ENCODE measurements at places on chromosomes 6 and 20.
A peak's percentile ranks its signal among the peaks of the same experiment; 100 is the strongest.

DNA sequence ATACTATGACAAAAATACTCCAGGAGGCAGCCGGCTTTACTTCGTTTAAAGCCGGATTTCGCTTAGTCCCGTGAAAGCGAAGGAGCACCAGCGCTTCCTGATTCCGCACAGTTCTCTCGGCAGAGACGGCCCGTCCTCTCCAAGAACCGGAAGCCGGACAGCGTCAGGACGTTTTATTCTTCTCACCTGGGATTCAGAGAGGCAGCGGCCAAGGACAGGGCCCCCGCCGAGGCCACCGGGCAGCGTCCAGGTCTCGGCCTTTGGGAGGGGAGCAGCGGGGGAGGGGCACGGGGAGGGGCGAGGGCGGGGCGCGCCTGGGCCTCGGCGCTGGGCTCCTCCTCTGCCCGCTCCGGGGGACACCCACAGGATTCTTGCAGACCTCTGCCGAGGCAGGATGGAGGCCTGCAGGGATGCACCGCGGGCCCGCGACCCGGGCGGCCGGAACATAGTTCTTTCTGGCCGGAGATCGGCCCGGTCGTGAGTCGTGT, 2.8 kb upstream of the DIDO1 start:
- DNase-seq, result no peak

GRCh38 chr6:127630800-127631199, 53.8 kb downstream of the C6orf58 start:
- DNase-seq, result no peak

DNA sequence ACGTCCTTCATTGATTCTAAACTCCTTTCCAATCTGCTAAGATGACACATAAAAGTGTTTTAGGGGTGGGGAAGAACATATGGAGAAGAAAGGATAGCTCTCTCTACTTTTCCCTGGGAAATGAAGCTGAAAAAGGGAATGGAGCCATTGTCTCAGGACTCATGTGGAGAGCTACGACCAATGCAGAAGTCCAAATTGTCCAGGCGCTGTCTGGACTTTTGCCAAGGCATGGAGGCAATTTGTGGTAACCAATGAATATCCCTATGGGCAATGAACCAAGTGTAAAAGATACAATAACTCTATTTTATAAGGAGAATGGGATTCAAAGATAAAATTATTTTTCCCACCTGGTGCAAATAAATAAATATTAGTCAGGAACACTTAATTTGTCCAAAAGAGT, 16.1 kb downstream of the FBXL4 start:
- no peak for DNase-seq

GRCh38 chr6:16909658-16910360, 148.5 kb upstream of the ATXN1 start:
- no peak for DNase-seq

- DNase-seq, result peak; percentile 0
Measured at GRCh38 chr6:144219056-144219685, 66.0 kb upstream of the UTRN start.

DNA sequence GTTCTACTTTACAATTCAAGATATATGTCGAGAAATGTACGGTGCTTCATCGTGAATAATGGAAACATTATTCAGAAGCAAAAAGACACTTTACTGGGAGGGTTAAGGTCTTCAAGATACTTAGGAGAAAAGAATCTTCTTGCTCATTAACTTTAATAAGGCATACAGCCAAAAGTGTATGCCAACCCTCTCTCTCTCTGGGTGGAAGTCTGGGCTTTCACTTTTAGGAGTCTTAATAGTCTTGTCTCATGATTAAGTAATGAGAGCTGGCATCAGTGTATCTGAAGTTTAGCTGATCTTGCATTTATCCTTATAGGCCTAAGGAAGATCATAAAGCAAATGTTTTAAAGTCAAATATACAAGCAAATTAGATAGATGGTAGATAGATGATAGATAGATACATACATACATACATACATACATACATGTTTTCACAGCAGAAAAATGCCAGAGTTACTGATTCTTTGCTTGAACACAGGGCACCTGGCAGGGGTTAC, 21.5 kb downstream of the OLIG3 start:
- DNase-seq, result no peak

DNA sequence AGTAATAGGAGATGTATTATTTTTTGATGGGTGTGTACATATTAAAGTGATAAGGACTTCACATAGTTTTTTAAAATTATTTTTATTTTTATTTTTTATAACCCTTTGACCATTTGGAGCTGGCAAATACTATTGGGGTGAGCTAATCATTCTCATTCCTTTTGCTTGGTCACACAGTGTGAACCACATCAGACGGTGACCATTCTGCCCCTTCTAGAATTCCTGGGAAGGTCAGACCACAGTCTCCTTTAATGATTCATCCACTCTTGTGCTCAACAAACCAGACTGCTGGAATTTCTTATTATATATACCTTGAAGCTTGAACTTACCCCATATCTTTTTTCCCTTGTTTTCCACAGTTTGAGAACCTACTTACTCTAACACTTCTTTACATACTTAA, 23.9 kb upstream of the PRL start:
- DNase-seq, result no peak

DNA sequence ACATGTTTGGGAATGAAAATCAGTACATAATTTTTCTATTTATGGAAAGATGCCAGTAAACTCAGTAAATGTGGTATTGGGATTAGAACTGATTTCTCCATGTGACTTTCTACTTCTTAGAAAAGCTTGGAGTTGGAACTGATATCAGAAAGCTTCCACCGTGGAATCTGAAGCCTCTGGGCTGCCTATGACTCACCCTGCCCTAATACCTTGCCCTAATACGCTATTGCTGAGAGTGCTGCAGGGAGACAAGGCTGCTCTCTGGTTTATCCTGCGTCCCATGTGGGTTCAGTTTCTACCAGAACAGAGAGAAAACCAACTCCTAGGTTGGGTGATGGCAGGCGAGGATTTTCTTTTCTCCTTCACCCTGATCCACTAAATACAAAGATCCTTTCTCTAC, 3.3 kb upstream of the STMND1 start:
- DNase-seq, result no peak

DNA sequence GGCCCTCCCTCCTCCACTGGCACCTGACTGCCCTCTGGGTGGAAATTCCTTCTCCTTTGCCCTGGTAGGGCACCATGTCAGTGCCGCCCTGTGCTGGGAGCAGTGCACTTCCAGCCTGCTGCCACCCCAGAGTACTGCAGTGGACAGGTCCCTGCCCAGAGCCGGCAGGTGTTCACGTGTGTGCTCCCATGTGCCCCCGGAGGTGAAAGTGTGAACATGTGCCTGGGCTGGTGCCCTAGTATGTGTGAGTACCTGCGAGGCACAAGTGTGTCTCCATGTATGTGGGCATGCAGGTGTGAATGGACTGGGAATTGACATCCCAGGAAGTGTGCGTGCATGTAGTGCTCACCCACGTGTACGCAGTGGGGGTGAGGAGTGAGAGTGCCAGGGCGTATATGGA, 29.4 kb downstream of the SDCBP2 start:
- peak; percentile 38 for DNase-seq

DNA sequence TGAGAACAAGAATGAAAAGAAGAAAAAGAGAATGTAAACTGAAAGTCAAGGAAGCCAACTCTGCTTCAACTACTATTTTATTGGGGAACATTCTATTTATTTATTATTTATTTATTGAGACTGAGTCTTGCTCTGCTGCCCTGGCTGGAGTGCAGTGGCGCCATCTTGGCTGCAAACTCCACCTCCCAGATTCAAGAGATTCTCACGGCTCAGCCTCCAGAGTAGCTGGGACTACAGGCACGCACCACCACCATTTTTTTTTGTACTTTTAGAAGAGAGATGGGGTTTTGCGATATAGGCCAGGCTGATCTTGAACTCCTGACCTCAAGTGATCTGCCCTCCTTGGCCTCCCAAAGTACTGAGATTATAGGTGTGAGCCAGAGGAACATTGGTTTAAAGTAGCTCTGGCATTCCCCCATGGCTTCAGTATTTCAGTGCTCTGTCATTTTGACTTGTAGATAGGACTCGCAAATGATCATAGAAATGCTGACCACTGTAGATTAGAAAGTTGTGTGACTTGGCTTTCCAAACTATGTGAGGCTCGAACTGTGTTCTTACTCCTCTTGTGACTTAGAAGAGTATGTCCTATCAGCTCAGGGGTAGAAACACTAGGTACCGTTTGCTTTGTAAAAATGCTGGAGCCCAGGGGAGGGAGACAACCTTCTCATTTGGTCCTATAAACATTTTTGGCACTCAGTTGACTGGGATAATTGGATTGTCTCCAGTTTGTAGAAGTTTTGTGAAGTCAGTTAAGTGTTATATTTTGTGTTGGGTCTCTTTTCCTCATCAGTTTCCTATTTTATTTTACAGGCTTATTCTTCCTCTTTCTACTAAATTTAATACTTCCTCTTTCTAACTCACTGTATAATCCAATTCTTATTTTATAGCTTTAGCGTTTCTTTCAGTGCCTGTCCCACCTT, 544.9 kb upstream of the CITED2 start:
- DNase-seq, result no peak

GRCh38 chr6:90650041-90650940, 63.4 kb upstream of the MAP3K7 start:
- DNase-seq, result no peak

DNA sequence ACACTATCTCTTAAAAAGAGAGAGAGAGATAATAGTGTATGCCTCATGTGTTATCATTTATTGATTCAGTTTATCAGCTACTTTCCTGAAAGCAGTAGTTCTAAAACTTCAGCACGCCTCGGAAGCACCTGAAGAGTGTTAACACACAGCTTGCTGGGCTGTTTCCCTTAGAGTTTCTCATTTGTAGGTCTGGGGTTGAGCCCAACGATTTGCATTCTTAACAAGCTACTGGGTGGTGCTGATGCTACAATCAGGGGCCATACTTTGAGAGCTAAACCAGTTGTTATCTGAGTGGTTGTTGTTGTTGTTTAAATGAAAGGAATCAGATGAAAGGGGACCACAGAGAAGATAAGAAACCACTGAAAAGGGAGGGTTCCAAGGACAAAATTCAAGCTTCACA, 32.6 kb downstream of the SIM1 start:
- DNase-seq, result no peak

DNA sequence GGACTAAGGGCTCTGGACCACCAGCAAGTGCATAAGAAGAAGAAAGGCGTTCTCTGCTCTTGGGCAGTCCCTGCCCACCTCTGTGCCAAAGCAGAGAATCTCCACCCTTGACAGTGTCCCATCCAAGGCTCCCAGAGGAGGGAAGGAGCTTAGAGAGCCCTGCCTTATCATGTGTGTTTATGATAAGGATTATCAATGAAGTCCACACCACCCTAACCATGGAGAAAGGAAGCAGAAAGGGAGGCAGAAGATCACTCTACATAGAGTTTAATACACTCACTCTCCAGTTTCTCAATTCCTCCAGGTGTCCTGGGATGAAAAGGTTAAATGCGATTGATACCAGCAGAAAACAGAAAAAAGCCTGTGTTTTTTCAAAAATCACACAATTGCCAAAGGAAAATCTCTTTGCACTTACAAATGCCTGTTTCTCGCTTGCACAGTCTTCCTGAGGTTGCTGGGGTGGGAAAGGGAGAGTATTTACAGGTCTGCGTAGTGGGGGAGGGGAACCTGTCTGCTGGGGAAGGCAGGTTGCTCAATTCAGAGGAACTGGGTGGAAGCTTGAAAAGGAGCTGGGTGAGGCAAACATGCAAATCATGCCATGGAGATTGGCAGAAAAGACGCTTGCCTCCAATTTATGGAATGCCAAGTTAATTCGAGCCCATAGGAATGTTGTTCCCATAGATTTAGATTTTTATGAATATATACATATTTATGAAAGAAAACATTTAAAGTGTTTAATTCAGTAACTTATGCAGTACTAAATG, 104.0 kb downstream of the EYA2 start:
- DNase-seq, result peak; percentile 38

DNA sequence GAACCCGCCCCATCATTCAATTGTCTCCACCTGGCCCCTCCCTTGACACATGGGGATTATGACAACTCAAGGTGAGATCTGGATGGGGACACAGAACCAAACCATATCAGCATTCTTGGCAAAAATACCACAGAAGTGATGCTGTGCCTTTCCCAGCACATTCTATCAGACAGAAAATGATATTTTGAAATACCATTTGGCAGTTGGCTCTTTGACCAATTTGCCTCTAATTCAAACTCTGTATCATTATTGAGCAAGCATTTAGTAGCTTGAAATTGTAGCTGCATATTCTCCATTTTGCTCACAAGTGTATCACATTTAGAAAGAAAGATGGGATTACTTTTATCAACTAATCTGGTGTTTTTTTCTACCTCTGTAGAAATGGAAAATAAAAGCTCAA, 64.0 kb downstream of the PLCB1 start:
- no peak for DNase-seq

DNA sequence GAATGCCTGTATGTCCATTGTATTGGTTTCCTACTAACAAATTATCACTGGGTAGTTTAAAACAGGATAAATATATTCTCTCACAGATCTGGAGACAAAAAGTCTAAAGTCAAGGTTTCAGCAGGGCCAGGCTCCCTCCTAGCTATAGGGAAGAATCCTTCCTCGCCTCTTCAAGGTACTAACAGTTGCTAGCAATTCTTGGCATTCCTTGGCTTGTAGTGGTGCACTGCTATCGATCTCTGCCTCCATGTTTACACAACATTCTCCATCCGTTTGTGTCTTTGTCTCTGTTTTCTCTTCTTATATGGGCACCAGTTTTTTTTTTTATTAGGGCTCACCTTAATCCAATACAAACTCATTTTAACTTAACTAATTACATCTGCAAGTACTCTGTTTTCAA, 48.9 kb downstream of the OR2B6 start:
- DNase-seq, result no peak

GRCh38 chr6:126361832-126362440, 22.0 kb downstream of the CENPW start:
- no peak for DNase-seq

- DNase-seq, result no peak
Measured at GRCh38 chr20:44830523-44830922, 20.2 kb upstream of the RIMS4 start.

DNA sequence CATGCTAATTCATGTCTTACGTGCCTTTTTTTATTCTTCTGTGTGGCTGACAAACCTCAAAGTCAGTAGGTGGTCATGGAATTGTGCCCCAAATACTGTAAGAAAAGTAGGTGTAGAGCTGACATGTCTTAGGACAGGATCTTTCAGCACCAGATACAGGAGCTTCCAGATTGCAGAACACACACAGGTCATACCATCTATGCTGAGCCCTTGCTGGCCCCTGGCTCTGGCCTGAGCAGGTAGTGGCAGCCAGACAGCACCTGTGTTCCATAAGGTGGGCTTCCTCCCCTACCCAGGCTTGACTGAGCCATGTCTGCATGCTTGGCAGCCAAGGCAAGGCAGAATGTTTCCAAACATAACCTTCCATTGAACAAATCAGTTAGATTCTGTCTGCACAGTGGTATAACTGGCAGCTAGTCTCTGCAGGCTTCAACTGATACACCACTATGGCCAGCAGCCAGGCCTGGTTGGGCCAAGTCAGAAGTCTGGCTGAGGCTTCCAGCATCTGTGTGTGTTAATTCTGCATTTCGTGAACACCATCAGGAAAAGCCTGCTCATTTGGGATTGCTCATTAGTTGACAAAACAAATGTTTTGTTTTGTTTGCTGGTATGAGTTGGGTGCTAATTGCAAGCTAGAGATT, 366.5 kb downstream of the FOXA2 start:
- no peak for DNase-seq

Measured in NCI-H2029 (cell line).